ENCODE measurements at places on chromosomes 7 and 10.
A peak's percentile ranks its signal among the peaks of the same experiment; 100 is the strongest.

DNA sequence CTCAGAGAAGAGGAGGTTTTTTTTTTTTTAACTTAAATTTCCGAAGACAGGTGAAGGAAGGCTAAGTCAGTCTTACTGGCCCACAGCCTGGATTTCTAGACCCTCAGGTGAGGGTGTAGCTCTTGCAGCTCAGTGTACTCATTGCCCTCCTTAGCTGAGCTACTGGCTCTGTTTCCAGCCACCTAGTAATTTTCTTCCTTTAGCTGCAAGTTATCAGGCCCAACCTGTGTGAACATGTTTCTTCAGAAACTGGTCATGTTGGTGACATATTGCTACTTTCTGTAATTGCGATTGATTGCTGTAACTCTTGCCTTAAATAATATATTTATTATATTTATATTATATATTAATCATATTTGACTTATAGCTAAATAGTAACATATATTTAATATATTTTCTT, 10.0 kb upstream of the TMEM229A start:
- DNase-seq = no peak

GRCh38 chr10:14608381-14609001, 166.2 kb downstream of the FAM107B start:
- DNase-seq = no peak

DNA sequence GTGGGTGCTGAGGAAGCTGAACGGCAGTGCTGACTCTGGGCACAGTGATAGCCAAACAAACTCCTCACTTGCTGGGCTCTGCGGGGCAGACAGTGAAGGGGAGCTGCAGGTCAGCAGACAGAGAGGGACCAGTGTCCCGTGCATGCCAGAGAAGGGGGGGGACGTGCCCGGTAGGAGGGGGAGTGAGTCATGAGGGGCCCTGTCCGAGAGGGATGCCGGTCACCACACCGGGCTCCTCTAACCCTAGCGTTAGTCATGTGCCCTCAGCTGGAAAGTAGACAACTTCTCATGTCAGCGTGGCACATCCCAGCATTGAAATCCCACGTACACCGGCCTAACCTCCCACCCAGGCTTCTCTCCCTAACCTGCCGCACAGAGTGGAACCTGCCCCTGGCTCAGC, 117.1 kb upstream of the DPP6 start:
- DNase-seq = no peak

DNA sequence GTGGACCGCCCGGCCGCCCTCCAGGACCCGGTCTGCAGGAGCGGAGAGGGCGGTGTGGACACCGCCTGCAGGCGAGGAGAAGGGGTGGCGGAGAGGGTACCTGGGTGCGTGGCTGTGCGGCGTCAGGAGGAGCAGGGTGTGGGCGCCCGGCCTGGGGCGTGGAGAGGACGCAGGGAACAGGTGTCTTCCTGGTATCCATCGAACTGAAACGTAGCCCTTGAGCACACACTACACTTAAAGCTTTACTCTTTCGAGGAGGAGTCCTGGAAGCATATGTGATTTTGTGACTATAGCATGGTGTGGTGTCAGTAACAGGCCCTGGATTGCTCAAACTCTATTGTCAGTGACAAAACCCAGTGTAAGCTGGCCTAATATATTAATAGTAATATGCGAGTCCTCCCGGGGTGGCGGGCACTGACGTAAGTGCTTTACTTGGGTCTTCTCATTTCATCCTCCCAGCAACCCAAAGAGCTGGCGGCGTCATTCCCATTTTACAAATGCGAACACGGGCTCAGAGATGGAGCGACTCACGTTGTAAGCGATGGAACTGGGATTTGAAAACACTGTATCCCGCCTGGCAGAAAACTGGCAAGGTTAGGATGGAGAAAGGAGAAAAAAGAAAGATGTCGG, 508 bp upstream of the TECPR1 start:
- no peak for DNase-seq

DNA sequence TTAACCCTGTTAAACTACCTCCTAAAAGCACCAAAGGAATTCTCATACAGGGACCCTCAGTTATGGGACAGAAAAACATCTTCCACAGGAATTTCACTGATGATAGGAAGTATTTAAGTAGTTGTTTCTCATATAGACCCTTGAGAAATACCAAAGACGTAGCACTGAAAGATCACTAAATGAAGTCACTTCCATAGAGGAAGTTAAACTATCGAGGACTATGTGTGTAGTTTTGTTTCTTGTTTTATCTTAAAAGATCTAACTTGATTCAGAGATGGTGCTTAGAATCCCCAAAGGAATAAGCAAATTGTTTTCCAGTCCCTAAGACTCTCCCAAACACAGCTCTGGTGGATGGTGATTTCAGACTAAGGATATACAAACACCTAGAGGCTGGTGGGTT, 94.8 kb upstream of the AFAP1L2 start:
- DNase-seq = no peak

DNA sequence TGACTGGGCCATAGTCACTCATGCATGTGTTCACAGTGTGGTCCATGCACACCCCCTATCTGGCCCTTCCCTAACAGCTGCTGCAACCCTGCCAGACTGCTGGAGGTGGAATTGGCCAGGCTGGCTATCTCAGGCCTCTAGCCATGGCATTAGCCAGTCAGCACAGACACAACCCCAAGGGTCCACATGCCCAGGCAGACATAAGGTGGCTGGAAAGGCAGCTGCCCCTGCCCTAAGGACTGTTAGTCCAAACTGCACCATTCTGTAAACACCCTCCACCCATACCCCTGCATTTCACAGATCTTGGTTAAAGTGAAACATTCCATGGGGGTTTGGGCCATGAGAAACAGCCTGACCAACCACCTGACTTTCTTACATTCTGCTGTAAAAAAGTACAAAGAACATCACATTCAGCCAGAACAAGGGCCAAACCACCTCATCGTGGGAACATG, 137.4 kb upstream of the KCNMA1 start:
- no peak for DNase-seq

DNA sequence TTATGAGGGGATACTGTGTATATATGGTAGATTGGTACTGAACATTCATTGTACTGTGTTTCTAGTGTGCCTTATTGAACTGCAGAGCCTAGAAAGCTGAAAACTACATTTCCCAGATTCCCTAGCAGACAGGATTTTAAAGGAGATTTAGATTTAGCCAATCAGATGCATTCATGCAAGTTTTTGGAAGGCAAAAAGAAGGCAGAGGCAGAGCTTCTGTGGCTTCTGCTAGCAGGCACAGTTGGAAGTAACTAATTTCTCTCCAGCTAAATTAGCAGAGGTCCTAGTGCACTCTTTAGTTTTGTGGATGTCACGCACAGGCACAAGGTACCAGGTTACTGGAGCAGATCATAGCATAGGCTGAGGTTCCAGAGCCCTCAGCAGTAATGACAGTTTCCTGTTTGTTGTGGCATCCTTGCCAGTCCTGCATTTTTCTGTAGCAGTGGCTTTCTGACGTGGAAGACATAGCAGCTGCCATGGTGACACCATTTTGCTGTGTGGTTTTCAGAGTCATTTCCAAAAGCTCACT, 83.7 kb upstream of the CCDC71L start:
- DNase-seq = no peak

DNA sequence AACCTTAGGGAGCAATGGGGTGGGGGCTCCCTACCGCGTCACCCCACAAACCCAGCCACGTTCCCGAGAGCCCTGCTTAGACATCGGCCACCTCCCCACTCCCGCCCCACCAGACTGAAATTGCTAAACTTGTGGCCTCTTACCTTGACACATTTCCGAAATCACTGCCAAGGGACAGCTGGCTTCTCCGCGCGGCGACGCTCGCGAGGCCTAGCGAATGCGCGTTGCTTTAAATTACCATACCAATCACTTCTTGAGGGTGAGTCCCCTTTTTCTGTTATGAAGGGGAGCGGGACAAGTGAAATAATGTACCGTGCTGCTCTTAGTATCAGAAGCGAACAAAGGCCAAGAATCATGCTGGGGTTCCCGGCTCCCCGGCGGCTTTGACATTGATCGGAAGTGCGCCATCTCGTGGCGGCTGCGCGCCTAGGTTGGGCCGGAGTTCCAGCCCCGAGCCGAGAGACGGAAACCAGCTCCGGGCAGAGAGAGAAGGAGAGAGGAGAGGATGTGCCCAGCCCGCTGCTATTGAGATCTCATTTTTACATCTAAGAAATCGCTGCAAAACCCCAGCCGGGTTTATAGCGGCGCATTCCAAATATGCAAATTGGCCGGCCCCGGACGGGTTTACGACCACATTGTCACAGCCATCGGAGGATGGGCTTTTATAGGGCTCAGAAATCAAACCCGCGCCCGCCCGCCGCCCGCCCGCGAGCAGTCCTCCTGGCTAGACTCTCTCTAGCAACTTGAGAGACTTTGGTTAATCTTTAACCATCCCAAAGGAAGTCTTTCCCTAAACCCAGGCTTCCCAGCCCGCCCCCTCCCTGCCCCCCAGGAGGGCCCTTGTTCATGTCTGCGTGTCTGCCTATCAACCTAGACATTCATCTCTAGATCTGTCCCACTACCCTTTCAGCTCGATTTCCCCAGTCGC, 5.3 kb downstream of the HOXA11 start:
- peak; percentile 62 for DNase-seq

- peak; percentile 99 for DNase-seq
These were observed 180.3 kb upstream of the GRB10 start for GRCh38 chr7:50962962-50963374.

DNA sequence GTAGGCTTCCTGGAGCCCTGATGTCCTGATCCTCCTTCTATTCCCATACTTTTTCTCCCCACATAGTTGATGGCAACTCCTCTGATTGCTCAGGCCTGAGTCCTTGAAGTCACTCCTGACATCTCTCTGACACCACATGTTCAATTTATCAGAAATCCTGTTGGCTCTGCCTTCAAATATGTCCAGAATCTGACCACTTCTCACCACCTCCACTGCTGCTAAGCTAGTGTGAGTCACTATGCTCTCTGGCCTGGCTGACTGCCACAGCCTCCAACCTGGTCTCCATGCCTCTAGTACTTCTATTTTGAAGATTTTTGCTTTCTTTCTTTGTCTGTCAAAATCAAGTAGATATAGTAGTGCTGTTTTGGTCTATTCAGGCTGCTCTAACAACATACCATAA, 53.0 kb downstream of the TMEM229A start:
- peak; percentile 7 for DNase-seq

DNA sequence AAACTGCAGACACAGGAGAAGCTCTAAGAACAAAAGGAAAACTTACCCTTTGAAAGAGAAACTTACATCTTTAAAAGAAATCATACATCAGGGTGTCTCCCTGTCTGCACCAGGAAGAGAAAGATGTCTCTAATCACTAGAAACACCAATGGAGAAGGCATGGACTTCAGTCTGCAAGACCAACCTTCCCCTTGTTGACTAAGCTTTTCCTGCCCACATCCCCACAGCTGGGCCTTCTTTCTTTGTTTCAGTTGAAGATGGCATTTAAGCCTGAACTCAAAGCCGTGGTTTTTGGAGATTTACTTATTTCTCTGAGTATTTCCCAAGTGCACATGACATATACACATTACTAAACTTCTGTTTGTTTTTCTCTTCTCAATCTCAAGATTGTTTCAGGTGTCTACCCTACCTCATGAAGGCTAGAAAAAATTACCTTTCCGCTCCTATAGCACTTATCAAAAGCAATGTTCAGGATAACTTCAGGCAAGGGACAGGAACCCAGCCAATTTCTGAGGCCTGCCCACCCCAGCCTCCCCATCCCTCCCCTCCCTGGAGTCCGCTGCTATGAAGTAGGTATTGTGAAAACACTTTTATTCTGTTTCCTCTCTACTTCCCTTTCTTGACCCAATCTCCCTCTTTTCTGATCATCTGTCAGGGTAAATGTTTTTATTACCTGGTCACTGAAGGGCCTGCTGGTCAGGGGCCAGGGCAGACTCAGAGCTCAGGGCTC, 2.8 kb upstream of the SLC29A3 start:
- DNase-seq = no peak

- DNase-seq = no peak
These were observed 177.4 kb downstream of the PCLO start for GRCh38 chr7:82985144-82985802.

DNA sequence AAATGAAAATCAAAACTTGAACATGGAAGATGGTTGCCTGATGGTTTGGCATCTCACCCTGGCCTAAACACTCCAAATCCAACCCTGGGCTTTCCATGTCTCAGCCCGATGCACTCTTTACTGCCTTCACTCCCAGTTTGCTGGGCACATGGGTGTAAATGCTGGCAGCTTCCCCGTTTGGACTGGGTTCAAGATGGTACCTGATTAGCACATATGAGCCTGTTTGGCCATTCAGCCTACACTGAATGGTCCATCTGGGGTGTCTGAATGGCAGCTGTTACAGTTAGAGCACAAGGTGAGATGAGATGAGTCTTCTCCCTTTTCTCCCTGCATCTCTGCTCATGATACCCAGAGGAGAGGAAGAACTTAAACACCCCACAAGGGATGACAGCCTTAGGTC, 37.1 kb downstream of the ATXN7L1 start:
- no peak for DNase-seq

DNA sequence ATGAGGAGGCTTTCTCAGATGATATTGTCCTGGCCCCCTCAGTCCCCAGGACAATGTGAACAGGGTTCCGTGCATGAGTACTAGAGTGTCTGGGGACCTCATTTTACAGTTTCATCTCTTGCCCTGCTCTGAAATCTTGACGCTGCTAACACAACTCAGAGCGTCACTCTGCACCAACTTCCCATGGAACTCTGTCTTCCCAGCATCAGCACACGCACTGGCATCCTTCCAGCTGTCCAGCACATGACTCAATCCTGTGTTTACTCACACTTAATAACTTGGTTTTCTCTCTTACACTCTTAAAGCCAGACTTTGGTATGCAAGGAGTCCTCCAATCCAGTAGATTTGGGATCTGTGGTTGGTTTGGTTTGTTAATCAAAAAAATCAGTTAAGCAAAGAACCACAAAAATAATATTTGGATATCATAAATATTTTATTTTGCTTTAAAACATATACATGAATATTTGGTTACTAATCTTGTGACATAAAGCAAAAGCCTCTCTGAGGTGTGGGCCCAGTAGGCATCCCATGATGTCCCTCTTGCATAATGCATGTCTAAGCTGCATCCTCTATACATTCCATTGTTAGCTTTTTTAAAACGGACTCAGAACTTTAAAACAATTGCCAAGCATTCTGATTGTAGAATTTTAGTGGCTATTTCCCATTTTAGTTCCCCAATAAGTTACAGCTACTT, 131.0 kb downstream of the CXCL12 start:
- DNase-seq = no peak

DNA sequence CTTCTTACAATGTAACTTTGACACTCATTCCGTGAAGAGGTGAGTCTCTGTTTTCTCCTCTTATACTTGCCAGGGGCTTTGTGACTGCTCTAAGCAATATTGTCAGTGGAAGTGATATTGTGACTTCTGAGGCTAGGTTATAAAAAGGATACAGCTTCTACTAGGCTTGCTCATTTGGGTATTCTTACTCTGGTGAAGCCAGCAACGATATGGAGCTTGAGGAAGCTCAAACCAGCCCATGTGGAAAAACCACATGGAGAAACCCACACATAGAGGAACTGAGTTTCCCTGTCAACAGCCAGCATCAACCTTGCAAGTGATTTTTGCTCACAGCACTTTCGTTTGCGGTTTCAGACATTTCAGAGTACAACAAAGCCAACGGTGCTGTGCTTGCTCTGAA, 149.6 kb upstream of the SEMA3E start:
- DNase-seq = no peak

DNA sequence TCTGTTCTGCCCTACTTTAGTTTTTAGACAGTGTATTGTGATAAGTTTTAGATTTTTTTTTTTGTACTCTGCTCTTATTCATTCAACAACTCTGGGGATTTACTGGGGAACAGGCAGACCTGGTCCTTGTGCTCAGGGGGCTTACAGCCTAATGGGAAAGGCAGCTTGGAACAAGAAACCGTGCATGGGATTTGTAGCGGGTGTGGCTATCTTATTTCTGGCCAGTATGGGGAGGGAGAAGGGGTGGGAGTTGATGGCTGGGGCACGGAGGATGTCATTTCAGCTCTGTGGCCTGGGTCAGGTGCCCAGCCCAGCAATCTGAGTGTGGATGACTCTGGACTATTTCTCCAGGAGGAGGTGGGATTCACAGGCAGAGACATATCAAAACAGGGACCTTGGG, 47.0 kb downstream of the GRK5 start:
- DNase-seq = peak; percentile 6
